Hepatocyte (in vitro differentiated cells): ENCODE measurements at places on chromosomes 2 and 18. TPM values are rescaled to one million over a fixed set of nuclear protein-coding genes. Genes with fewer than 3 reads are reported as not detected.
A peak's percentile ranks its signal among the peaks of the same experiment; 100 is the strongest.

The FEV gene
- 0.58 and 2.1 TPM in 2 replicates for polyA plus RNA-seq

The FN1 gene
- polyA plus RNA-seq: 1,572 and 1,650 TPM in 2 replicates

The ZNF892 gene
- polyA plus RNA-seq: 0.13 and 0.66 TPM in 2 replicates

The SCLY gene
- polyA plus RNA-seq: 21.1 and 21.3 TPM in 2 replicates

The CRYGD gene
- 0.47 and 0.85 TPM in 2 replicates for polyA plus RNA-seq

DNA sequence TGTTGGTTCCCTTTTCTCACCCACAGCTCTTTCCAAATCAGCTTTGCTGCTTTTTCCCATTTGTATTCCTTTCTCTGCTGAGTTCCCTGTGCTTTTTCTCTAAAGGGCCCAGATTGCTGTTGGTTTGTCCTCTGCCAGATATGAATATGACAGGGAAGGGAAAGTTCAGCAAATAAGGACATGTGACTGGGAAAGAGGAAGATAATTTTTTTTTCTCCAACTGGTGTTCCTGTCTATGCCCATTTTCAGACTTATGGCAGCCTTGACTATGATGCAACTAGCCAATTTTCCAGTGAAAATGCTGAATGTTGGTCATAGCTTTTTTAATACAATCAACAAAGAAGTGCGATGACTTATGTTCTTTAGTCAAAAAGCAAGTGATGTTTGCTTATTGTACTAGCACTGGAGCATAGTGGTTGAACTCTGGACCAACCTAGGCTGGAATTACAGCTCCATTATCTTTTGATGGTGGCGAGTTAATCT lies 7.7 kb downstream of the MDH1 start:
- peak overlapping the region; percentile 48 for H3K27ac ChIP-seq
- DNase-seq: no peak
- H3K4me1 ChIP-seq: peaks cover 25% of the 10 kb centered on the region
- no peaks in the 10 kb centered on the region for H3K36me3 ChIP-seq

DNA sequence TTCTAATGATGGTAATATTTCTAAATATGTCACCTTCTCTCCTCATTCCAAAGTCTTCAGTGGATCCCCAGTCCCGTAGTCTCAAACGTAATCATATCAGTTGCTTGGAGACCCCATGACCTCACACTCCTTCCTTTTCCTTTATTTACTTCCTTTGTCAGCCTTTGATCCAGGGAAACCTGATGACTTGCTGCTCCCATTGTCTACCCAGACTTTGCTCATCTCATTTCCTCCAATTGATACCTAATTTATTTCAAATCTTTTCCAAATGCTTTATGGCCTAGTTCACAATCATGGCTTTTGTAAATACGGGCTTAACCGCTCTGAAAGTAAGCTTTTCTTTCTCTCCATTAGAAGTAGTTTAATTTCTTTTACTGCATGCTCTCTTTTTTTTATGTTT lies 402.4 kb upstream of the CYRIA start:
- no peak overlapping the region for H3K4me3 ChIP-seq

DNA sequence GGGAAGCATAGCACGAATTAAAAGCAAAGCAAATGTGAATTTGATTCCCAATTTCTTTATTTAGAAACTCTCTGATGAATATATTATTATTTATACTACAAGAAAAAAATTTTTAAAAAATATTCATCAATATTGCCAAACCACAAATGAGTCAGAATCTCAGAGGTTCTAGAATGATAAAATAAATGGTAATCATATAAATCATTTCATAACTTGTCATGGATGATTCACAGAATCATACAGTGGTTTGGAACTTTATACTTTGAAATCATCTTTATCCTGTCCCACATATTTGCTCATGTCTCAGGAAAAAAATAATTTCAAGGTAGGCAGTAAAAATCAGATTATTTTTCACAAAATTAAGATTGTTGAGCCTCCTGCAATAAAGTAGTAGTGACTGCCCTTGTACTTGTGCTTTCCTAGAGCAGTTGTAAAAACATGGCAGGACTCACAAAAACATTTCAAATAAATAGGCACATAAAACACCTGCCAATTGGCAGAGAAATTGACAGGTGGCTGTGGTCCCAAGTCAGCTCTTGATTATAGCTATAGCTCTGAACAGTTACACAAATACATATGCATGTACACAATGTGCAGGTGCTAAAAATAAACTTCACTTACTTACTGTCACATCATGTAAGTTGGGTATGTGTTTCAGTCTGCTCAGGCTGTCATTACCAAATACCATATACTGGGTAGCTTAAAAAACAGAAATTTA lies 273.9 kb upstream of the SESTD1 start:
- H3K4me1 ChIP-seq: peaks cover under 1% of the 10 kb centered on the region
- H3K27ac ChIP-seq: no peak overlapping the region
- no peak for DNase-seq
- no peaks in the 10 kb centered on the region for H3K27me3 ChIP-seq
- H3K4me3 ChIP-seq: no peak overlapping the region

- H3K27me3 ChIP-seq: no peaks in the 10 kb centered on the region
- peaks cover 17% of the 10 kb centered on the region for H3K36me3 ChIP-seq
- peak overlapping the region; percentile 85 for H3K4me3 ChIP-seq
- peak; percentile 81 for DNase-seq
Measured at GRCh38 chr2:85539361-85540132, 579 bp downstream of the MAT2A start.

DNA sequence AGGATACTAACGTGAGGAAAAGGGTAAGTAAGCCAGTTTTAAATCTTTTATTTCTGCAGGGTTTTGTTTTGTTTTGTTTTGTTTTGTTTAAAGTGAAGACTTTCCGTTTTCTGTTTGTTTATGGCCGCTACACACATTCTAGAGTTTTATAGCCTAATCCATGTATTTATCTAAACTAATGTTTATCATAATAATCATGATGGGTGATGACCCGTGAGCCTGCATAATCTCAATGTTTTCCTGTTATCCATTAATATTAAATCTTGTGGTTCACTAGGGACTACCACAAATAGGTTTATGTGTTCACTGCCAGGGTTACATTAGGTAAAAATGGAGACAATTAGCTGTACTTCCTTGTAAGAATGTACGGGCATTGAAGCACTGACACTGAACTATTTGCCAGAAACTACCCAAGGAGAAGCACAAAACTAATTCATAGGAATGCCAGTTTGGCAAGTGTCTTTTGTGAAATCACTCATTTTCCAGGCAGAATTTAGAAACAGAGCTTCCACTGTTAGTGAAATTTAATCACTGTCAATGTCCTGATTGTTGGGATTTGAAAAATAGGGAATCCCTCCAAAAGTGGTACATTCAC lies 574.8 kb downstream of the LRP1B start:
- no peaks in the 10 kb centered on the region for H3K27me3 ChIP-seq
- H3K36me3 ChIP-seq: no peaks in the 10 kb centered on the region
- no peak overlapping the region for H3K4me3 ChIP-seq
- H3K4me1 ChIP-seq: no peaks in the 10 kb centered on the region
- DNase-seq: no peak
- H3K27ac ChIP-seq: no peak overlapping the region

GRCh38 chr2:152097290-152097800 lies 1.5 kb downstream of the CACNB4 start:
- H3K4me3 ChIP-seq: peak overlapping the region; percentile 90
- peaks cover 25% of the 10 kb centered on the region for H3K27me3 ChIP-seq
- peak; percentile 23 for DNase-seq
- H3K36me3 ChIP-seq: no peaks in the 10 kb centered on the region
